Osteocyte (in vitro differentiated cells): ENCODE measurements at places on chromosomes 3 and 15. TPM values are rescaled to one million over a fixed set of nuclear protein-coding genes. Genes with fewer than 3 reads are reported as not detected.

The KNL1 gene
- total RNA-seq: 5.6 and 6.2 TPM in 2 replicates

GRCh38 chr3:111218615-111219014 is 147.0 kb downstream of the NECTIN3 start:
- peaks cover 4% of the 10 kb centered on the region for H3K36me3 ChIP-seq
- H3K4me3 ChIP-seq: no peak overlapping the region
- DNase-seq: no peak
- H3K27ac ChIP-seq: no peak overlapping the region
- H3K27me3 ChIP-seq: no peaks in the 10 kb centered on the region
- H3K4me1 ChIP-seq: no peaks in the 10 kb centered on the region

DNA sequence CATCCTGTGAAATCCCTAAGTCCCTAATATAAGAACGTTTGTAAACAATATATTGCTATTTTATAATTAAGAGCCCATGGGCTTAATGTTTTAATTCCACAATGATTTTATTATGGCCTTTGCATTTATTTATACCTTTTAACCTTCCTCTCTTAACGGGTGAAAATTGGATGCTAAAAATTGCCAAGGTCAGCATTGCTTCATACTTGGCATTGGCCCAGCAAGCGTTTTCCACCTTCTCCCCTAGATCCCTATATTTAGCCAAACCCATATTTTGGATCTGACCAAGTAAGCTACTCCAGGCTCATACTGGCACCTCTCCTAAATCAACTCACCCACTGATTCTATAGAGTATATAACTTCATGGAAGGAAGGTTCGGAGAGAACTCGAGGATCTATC is 188.0 kb upstream of the NR2F2 start:
- no peaks in the 10 kb centered on the region for H3K27me3 ChIP-seq
- DNase-seq: no peak
- H3K27ac ChIP-seq: no peak overlapping the region
- peaks cover 7% of the 10 kb centered on the region for H3K36me3 ChIP-seq
- H3K4me1 ChIP-seq: no peaks in the 10 kb centered on the region

DNA sequence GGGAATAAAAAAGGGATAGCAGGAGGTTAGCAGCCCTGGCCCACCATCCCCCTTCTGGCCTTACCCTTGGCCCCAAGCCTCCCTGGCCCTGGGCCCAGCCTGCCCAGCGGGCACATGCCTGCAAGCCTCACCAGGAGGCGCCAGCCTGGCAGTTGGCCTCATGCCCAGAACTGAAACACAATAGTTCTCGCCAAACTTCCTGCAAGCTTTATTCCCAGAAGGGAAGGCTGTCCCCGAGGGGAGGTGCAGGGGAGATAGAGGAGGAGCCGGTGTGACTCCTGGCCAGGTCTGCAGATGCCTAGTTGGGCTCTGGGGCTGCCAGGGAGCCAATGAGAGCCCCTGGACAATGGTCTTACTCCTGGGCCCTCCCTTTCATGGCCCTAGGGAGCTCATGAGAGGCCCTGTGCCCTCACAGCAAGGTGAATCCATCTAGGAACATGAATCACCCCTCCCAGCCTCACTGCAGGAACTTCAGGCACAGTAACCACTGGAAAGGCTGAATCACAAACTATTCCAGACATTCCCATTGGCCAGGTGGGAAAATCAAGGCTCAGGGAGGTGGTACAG is 4.0 kb downstream of the CCDC33 start:
- H3K4me1 ChIP-seq: peaks cover 58% of the 10 kb centered on the region
- H3K4me3 ChIP-seq: no peak overlapping the region
- peak; percentile 94 for DNase-seq
- H3K27me3 ChIP-seq: no peaks in the 10 kb centered on the region
- peak overlapping the region; percentile 64 for H3K27ac ChIP-seq

DNA sequence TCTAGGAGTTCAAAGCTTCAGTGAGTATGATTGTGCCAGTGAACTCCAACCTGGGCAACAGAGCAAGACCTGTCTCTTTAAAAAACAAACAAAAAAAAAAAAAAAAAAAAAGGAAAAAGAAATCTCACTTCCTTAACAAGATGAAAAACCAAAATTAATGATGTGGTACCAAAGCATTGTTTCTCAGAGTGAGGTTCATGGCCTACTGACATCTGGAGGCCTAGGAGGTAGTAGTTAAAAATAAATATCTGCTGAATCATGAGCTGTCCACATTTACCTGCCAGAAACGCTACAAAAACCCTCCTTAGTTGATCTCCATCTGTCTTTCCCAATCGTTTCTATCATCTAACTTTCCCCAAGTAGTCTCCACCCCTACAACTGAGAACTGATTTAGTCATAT is 51.2 kb downstream of the EPHA6 start:
- DNase-seq: no peak
- H3K4me3 ChIP-seq: no peak overlapping the region
- H3K27ac ChIP-seq: no peak overlapping the region
- H3K36me3 ChIP-seq: no peaks in the 10 kb centered on the region

DNA sequence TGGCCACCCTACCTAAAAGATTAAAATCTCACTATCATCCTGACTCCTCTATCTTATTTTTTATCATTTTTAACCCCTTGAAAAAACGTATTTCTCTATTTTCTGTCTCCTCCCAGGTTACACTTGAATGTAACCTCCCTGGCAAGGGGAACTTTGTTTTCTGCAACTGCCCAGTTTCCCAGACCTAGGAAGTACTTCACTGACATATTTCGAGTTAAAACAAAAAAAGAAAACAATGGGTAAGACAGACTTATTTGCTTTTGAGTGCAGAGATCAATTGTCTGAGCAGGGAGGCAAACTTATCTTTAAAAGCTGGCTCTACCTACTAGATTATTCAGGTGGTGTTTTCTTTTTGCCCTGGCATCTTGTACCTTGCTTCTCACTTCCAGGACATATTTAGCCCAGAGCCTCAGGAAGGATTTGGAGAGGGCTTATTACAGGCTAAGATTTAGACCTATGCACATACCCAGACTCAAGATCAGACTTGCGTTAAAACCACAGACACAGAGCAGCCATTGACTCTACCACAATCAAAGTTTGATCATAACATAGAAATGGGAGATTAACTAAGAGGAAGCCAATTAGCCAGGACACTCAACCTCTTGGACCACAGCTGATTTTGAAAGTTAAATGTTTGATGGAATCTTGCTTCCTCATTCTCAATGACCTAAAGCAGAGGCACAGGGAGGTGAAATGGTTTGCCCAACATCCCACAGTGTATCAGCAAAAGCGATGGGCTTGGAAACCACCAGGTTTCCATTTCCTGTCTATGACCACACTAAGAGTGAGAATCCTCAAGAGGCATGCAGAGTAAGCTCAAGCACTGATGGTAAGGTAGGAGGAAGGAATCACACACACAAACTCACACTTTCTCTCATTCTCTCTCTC is 169.5 kb upstream of the THBS1 start:
- DNase-seq: no peak
- no peaks in the 10 kb centered on the region for H3K27me3 ChIP-seq
- no peaks in the 10 kb centered on the region for H3K36me3 ChIP-seq
- no peak overlapping the region for H3K4me3 ChIP-seq
- H3K27ac ChIP-seq: no peak overlapping the region
- peaks cover 8% of the 10 kb centered on the region for H3K4me1 ChIP-seq

DNA sequence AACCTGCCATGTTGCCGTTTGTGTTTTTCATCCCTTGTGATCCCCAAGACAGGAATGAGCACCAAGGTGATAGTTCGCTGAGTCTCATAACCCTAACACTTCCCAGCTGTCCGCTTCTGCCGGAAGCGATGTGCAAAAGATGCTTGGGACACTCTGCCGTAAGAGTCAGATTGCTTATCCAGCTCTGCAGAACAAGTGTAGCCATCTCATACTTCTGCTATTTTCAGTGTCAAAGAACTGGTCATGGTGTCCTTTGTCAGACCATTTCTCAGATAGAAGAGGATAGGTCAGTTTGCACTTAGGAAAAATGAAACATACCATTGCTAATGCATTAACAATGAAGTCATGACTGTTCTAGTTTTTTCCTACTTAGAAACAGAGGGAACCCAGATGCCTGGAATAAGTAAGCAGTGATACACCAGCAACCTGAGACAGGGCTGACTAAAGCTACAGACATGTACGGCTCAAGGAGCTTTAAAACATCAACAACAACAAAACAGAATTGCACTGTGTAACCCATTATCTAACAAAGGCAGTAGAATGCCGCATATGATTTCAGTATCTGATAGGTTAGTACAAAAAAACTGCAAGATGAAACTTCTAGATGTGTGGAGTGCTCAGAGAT is 134.0 kb upstream of the IL12A start:
- H3K4me3 ChIP-seq: peak overlapping the region; percentile 67
- no peak for DNase-seq
- no peaks in the 10 kb centered on the region for H3K27me3 ChIP-seq
- peaks cover 58% of the 10 kb centered on the region for H3K4me1 ChIP-seq
- H3K27ac ChIP-seq: peak overlapping the region; percentile 99

- H3K4me1 ChIP-seq: no peaks in the 10 kb centered on the region
- H3K36me3 ChIP-seq: no peaks in the 10 kb centered on the region
- no peak for DNase-seq
- H3K27ac ChIP-seq: no peak overlapping the region
- H3K27me3 ChIP-seq: peaks cover 23% of the 10 kb centered on the region
These were observed 184.5 kb upstream of the ATP11B start for GRCh38 chr3:182608832-182609231.

DNA sequence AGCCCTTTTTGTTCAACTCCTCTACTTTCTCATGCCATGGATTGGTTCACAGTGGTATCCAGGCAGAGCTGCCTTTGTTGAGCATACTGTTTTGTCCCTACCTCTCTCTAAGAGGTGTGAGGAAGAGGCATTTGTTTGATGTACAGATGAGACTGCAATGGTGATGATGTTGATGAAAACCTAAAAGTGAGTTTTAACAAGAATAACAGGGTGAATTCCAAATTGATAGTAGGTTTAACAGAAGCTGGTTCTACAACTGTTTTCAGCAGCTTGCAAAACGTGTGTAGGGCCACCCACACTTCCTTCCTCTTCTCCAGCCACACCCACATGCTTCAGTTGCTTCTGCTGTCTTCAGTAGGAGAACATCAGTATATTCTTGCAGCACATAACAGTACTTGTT is 10.2 kb downstream of the SNRK start:
- peaks cover 33% of the 10 kb centered on the region for H3K4me1 ChIP-seq
- H3K27me3 ChIP-seq: no peaks in the 10 kb centered on the region
- H3K4me3 ChIP-seq: no peak overlapping the region

DNA sequence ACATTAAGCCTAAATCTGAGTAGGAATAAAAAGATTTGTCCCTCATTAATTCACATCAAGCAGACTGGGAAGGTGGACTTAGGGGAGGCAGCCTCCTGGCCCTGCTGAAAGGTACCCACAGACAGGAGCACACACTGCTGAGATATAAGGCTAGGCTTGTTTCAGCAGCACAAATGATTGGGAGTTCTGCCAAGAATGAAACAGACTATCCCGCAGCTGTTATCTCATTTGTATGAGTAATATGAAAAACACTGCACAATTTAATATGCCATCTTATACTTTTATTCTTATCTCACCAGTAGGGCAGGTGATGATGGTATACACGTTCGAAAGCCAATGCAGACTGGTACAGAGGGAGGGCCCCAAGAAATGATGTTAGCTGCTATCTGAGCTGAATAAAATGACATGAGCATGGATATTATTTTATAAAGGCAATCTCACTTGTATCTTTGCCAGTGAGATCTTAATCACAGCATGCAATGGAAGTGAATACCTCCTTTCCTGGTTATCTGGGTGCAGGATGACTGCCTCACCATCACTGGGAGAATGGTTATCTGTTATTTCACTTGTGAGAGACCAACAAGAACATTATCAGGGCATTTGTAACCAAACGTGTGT is 258.7 kb upstream of the PPP2R3A start:
- H3K36me3 ChIP-seq: no peaks in the 10 kb centered on the region
- no peaks in the 10 kb centered on the region for H3K4me1 ChIP-seq
- no peak overlapping the region for H3K4me3 ChIP-seq

GRCh38 chr15:80694611-80695098 is 455 bp upstream of the ABHD17C start:
- H3K4me3 ChIP-seq: peak overlapping the region; percentile 81
- H3K27me3 ChIP-seq: no peaks in the 10 kb centered on the region
- H3K27ac ChIP-seq: peak overlapping the region; percentile 77
- peaks cover 12% of the 10 kb centered on the region for H3K36me3 ChIP-seq

DNA sequence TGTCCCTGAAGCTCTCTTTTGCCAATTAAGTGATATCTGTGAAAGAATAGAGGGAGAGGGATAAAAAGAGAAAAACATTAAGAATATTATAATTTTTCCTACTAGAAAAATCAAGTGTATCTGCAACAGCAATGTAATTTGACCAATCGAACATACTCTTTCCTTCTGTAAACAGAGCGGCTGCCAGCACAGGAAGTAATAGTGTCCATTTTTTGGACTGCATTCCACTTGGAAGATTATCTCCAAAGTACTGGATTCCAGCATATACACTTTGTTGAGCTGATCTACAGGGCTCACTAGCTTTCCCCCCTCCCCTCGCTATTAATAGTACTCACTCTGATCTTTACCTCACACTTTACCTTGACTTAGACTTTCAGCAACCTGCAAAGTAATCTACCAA is 90.4 kb downstream of the SUCLG2 start:
- no peak overlapping the region for H3K4me3 ChIP-seq
- peaks cover 2% of the 10 kb centered on the region for H3K36me3 ChIP-seq
- no peak overlapping the region for H3K27ac ChIP-seq
- DNase-seq: no peak
- no peaks in the 10 kb centered on the region for H3K27me3 ChIP-seq
- peaks cover 16% of the 10 kb centered on the region for H3K4me1 ChIP-seq

DNA sequence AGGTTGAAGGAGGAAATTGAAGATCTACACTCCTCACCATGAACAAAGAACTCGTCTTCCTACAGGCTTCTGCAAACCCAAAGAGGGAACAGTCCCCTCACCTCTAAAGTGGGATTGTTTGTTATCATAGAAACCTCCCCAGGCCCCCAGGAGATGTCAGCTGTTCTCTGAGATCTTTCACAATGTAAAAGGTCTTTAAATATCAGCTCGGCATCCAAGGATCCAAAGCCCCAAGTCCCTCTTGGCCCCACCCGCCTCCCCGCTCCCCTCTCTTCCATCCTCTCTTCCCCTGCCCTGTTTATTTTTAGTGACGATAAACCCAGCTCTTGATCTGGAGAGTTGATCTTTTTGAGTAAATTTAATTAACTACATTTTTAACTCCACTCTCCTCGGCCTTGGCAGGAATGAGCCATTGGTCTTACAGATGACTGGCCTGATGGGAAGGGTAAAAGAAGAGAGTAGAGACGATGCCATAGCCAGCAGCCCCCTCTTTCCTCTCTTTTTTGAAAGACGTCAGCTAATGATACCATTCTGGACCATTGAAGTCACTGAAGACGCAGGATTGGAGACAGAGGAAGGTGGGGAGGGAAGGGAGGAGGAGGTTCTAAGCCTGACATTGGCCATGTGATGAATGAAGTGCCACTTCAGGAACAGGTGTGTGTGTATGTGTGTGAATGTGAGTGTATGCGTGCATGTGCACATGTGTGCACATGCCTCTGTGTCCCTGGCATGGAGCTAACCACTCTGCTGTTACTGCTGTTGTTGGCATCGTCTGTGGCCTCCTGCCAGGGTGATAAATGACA is 521.8 kb downstream of the NTRK3 start:
- peaks cover 15% of the 10 kb centered on the region for H3K4me1 ChIP-seq
- H3K4me3 ChIP-seq: no peak overlapping the region
- no peak overlapping the region for H3K27ac ChIP-seq

- H3K27me3 ChIP-seq: peaks cover 22% of the 10 kb centered on the region
- H3K36me3 ChIP-seq: no peaks in the 10 kb centered on the region
- no peak overlapping the region for H3K4me3 ChIP-seq
- peaks cover 8% of the 10 kb centered on the region for H3K4me1 ChIP-seq
- no peak overlapping the region for H3K27ac ChIP-seq
These were observed 18.2 kb upstream of the PRKCI start for GRCh38 chr3:170204023-170204472.
